Dermis blood vessel endothelial cell (primary cell): ENCODE measurements at places on chromosomes 16 and 17. TPM values are rescaled to one million over a fixed set of nuclear protein-coding genes. Genes with fewer than 3 reads are reported as not detected.

CCL4L2 gene
- not detected in 2 replicates for total RNA-seq

TMEM231 gene
- total RNA-seq = 8.0 and 13.7 TPM in 2 replicates

STH gene
- not detected in 2 replicates for total RNA-seq

MLKL gene
- total RNA-seq = 21.8 and 35.3 TPM in 2 replicates

PMM2 gene
- 26.2 and 34.6 TPM in 2 replicates for total RNA-seq

CCDC40 gene
- 1.4 and 2.2 TPM in 2 replicates for total RNA-seq

GPR139 gene
- not detected in 2 replicates for total RNA-seq

CDRT4 gene
- total RNA-seq = 0.93 and 1.9 TPM in 2 replicates

OR3A3 gene
- total RNA-seq = not detected in 2 replicates

RAMP2 gene
- total RNA-seq = 9.7 and 13.1 TPM in 2 replicates

OMG gene
- 3.1 and 4.4 TPM in 2 replicates for total RNA-seq

TP53TG3C gene
- not detected in 2 replicates for total RNA-seq

SEPTIN1 gene
- total RNA-seq = not detected in 2 replicates

CCP110 gene
- total RNA-seq = 7.8 and 18.8 TPM in 2 replicates

MGAT5B gene
- 0.34 and 0.37 TPM in 2 replicates for total RNA-seq

CRISPLD2 gene
- 0.42 and 1.0 TPM in 2 replicates for total RNA-seq

HSPB9 gene
- total RNA-seq = 0.17 TPM in 1 of 2 replicates, not detected in the other

KRTAP17-1 gene
- total RNA-seq = not detected in 2 replicates

TNFRSF13B gene
- not detected in 2 replicates for total RNA-seq

GPR179 gene
- total RNA-seq = not detected in 2 replicates

KRT9 gene
- not detected in 2 replicates for total RNA-seq

MT1H gene
- not detected in 2 replicates for total RNA-seq

VPS4A gene
- total RNA-seq = 35.4 and 38.3 TPM in 2 replicates

MMP15 gene
- 24.2 and 32.3 TPM in 2 replicates for total RNA-seq

PIPOX gene
- total RNA-seq = 0.93 and 3.1 TPM in 2 replicates

SLC16A13 gene
- 1.7 and 2.2 TPM in 2 replicates for total RNA-seq

USP7 gene
- 61.3 and 72.1 TPM in 2 replicates for total RNA-seq

BCKDK gene
- 18.4 and 36.2 TPM in 2 replicates for total RNA-seq

ZG16 gene
- total RNA-seq = not detected in 2 replicates

NUPR1 gene
- total RNA-seq = 3.8 and 4.9 TPM in 2 replicates

TMEM88 gene
- 50.9 and 111 TPM in 2 replicates for total RNA-seq

ITGB3 gene
- 116 and 150 TPM in 2 replicates for total RNA-seq

ADAMTS18 gene
- 64.5 and 89.3 TPM in 2 replicates for total RNA-seq

C16orf96 gene
- total RNA-seq = not detected in 2 replicates

CBFA2T3 gene
- 0.14 TPM in 1 of 2 replicates, not detected in the other for total RNA-seq

EME1 gene
- 1.0 and 4.6 TPM in 2 replicates for total RNA-seq

CCDC200 gene
- 0.14 TPM in 1 of 2 replicates, not detected in the other for total RNA-seq

PRSS8 gene
- not detected in 2 replicates for total RNA-seq

FLII gene
- 409 and 588 TPM in 2 replicates for total RNA-seq

PVALEF gene
- not detected in 2 replicates for total RNA-seq

NPIPB9 gene
- total RNA-seq = 1.9 and 4.9 TPM in 2 replicates

MRPL45 gene
- total RNA-seq = 37.8 and 39.6 TPM in 2 replicates

MT1M gene
- total RNA-seq = 0.34 and 0.98 TPM in 2 replicates

LHX1 gene
- 0.17 TPM in 1 of 2 replicates, not detected in the other for total RNA-seq
